ENCODE measurements at places on chromosomes 4 and X.

- no peaks in the 10 kb centered on the region for H3K27me3 ChIP-seq
- no peak for DNase-seq
- H3K27ac ChIP-seq: no peak overlapping the region
- H3K4me3 ChIP-seq: no peak overlapping the region
- H3K36me3 ChIP-seq: no peaks in the 10 kb centered on the region
- H3K4me1 ChIP-seq: no peaks in the 10 kb centered on the region
These were observed 138.9 kb downstream of the NPNT start for GRCh38 chr4:106034220-106034619.

DNA sequence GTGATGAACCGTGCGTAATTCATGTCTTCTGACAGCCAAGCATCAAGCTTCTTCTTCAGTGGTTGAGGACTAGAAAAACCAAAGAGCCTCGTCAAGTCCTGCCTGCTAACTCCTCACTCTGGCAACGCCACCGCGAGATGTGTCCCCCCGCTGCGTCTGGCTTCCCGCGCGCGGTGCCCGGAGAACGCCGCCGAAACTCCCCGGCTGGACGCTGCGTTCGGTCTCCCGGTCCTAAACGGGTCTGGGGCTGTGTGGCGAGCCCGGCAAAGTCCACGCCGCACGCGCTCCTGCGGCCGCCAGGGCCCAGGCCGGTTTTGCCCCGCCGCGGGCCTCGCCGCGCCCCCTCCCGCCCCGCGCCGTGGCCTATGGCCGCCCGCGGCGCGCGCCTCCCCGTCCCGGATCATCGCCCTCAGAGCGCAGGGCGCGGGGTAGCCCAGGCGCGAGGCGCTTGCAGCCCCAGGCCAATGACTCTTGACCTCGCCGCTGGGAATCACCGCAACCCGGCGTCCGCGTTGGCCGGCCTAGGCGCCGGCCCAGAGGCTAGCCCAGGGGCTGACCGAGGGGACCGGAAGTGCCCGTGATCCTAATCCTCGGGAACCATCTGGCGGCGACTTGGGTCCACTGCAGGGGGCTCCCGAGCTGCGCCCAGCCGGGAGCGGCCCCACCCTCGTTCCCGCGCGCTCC lies at the start of gene AADAT:
TSS of gene AADAT (minus strand) at position 289 of the 684 bp plus-strand sequence. CDS start at position 23, 266 bp downstream.
- H3K4me3 ChIP-seq: no peak within 1 kb of the TSS
- H3K27me3 ChIP-seq: no peaks in the 10 kb centered on the region
- no peak for DNase-seq
- H3K27ac ChIP-seq: no peak within 1 kb of the TSS
- H3K36me3 ChIP-seq: no peaks in the 10 kb centered on the region

GRCh38 chr4:70670332-70671014 lies 4.2 kb upstream of the JCHAIN start:
- no peak for DNase-seq
- no peaks in the 10 kb centered on the region for H3K36me3 ChIP-seq
- no peaks in the 10 kb centered on the region for H3K27me3 ChIP-seq
- no peak overlapping the region for H3K27ac ChIP-seq
- no peaks in the 10 kb centered on the region for H3K4me1 ChIP-seq

DNA sequence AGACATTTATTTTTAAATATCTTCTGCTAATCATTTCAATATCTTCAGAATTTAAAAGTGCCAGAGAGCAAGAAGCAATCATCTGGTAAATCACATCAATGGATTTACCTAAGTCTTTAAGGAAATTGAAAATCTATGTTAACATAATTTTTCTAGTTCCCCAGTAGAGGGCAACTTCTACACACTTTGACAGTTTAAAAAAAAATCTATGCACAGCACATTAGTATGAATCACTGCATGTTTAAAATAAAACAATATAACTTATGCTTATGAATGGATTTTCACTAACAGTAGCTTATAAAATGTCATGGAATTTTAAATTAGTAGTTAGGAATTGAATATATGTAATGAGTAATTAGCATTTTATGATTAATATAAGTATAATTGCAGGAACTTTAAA lies 126.5 kb downstream of the REELD1 start:
- no peak for DNase-seq
- H3K4me3 ChIP-seq: no peak overlapping the region
- no peaks in the 10 kb centered on the region for H3K36me3 ChIP-seq
- no peaks in the 10 kb centered on the region for H3K27me3 ChIP-seq
- no peaks in the 10 kb centered on the region for H3K4me1 ChIP-seq
- no peak overlapping the region for H3K27ac ChIP-seq

DNA sequence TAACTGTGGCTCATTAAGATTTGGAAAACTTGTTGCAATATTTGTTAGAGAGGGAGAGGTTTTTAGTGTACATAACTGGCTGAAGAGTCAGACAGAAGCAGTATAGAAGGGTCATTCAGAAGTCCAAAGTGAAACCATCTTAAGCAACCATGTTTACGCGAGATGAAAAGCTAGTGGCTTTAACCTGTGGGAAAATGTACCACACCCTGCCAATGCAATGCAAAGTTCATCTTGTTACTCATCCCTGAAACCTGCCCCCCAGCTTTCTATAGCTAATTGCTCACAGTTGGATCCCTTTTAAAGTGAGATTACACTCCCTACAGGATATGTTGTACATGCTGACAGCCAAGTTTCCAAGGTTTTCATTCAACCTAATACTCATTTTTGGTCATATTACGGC lies 96.7 kb upstream of the RAPGEF2 start:
- no peak for DNase-seq
- no peaks in the 10 kb centered on the region for H3K36me3 ChIP-seq
- no peak overlapping the region for H3K4me3 ChIP-seq
- no peaks in the 10 kb centered on the region for H3K27me3 ChIP-seq

DNA sequence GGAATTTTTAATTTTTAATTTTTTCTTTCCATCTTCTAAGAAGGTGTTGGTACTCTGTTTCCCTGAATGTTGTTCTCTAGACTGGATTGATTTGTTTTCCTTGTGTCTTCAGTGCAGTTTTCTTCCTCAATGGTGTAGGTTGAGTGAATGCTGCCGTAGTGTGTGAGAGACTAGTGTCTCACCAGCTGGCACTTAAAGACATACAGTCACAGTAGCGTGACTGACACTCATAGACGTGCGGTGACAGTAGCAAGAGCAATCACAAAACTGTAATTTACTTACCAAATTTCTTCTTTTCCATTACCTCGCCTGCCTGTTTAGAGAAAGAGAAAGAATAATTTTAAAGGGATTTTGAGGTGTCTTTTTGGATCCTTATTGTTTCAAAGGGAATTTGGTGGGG lies 21.4 kb upstream of the PGM2 start:
- no peaks in the 10 kb centered on the region for H3K27me3 ChIP-seq
- H3K27ac ChIP-seq: no peak overlapping the region
- DNase-seq: no peak
- H3K4me3 ChIP-seq: no peak overlapping the region

DNA sequence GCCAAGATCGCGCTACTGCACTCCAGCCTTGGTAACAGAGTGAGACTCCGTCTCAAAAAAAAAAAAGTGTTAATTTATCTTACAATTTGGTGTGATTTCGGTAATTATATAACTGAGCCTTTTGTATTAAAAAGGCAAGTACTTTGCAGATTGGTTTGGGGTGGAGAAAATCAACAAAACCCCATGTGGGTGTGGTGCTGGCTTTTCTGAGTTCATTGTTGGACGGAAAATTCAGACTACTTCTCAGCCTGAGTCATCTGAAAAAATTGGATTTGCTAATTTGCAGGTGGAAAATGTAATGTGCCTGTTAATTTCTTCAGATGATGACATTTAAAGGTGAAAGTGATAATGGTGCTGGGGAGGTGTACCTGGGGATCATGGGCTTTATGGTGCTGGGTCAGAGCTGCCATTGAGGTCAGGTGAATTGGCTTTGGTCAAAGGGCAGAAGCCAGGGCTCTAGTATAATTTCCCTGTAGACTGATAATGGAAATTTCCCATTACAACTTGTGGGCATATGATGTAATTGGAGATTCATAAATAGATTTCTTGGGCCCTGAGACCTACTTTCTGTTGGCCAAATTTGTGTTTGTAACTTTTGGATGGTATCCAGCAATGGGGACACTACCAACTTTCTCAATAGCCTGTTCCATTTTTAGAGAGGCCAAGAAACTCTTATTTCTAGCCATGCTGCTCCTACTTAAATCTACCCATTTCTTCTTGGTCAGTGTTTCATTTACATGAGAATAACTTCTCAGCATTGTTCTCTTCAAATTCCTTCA lies 74.3 kb upstream of the TEX13D start:
- DNase-seq: no peak
- no peaks in the 10 kb centered on the region for H3K4me1 ChIP-seq
- H3K36me3 ChIP-seq: no peaks in the 10 kb centered on the region
- H3K27ac ChIP-seq: no peak overlapping the region
- H3K27me3 ChIP-seq: no peaks in the 10 kb centered on the region

GRCh38 chr4:40763228-40763716 lies 13.5 kb downstream of the NSUN7 start:
- no peaks in the 10 kb centered on the region for H3K4me1 ChIP-seq
- H3K4me3 ChIP-seq: no peak overlapping the region
- no peak overlapping the region for H3K27ac ChIP-seq
- DNase-seq: peak; percentile 50
- H3K27me3 ChIP-seq: no peaks in the 10 kb centered on the region
- no peaks in the 10 kb centered on the region for H3K36me3 ChIP-seq

GRCh38 chr4:94931626-94932025 lies 173.9 kb downstream of the BMPR1B start:
- no peak for DNase-seq
- no peak overlapping the region for H3K27ac ChIP-seq
- H3K4me1 ChIP-seq: no peaks in the 10 kb centered on the region
- H3K36me3 ChIP-seq: no peaks in the 10 kb centered on the region
- H3K27me3 ChIP-seq: no peaks in the 10 kb centered on the region
- H3K4me3 ChIP-seq: no peak overlapping the region
